ENCODE measurements at places on chromosomes 12 and 14.
A peak's percentile ranks its signal among the peaks of the same experiment; 100 is the strongest.

GRCh38 chr12:57836442-57837375 is 9.8 kb downstream of the CTDSP2 start:
- DNase-seq: no peak

- peak; percentile 82 for DNase-seq
Observed at GRCh38 chr14:35814371-35815005, 5.4 kb upstream of the RALGAPA1 start.

GRCh38 chr12:130281153-130281799 is 56.4 kb upstream of the PIWIL1 start:
- DNase-seq: no peak

- no peak for DNase-seq
Observed at GRCh38 chr14:71856199-71856919, 75.9 kb upstream of the RGS6 start.

DNA sequence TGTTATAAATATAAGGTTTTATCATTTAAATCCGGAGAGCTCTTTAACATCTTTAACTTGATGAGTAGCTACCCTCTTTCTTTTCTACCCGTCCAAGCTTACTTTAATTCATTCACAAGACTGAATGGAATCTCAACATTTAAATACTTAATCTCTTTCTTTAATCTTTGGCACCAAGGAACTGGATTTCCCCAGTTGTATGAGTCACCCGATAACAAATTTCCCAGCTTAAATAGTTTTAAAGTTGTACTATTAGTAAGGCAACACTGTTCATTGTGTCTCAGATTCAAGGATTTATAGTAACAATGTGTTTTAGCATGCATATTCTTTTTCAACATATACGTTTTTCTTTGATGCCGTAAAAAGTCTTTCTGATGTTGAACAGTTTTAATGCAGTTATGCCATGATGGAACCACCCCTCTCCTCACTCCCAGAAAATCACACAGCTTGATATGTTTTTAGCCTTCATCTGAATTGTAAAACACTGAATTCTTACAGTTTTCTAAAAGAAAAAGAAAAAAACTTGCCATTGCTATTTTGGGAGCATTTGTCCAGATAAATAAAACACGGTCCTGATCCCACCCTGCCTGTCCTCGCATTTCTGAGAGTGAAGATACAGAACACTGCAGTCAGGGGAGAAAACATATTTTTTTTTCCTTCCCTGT is 16.0 kb upstream of the LRP6 start:
- DNase-seq: no peak

DNA sequence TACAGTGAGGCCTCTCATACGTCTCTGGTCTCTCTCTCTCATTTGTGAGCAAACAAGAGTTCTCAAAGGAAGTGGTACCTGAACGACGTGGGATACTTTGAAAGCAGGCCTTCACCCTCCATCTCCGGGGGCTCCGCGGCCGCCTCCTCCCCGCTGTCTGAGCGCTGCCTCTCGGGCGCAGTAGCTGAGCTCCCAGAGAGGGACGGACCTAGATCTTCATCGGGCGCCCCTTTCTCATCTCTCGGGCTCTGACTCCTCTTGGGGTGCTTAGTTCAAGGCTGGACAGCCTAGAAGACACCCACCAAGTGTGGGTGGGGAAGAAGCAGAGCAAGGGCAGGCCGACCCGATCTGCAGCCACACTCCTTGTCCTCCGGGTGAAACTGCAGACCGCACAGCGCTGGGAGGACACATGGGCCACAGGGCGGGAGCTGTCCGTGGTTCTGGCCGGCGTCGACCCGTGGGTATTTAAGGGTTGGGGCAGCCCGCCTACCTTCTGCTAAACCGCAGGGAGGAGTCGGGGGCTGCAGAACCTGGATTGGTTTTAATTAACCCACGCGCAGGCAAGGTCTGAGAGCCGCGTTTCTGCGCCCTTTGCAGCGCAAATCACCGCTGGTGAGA is 92.7 kb downstream of the PAH start:
- DNase-seq: peak; percentile 31

DNA sequence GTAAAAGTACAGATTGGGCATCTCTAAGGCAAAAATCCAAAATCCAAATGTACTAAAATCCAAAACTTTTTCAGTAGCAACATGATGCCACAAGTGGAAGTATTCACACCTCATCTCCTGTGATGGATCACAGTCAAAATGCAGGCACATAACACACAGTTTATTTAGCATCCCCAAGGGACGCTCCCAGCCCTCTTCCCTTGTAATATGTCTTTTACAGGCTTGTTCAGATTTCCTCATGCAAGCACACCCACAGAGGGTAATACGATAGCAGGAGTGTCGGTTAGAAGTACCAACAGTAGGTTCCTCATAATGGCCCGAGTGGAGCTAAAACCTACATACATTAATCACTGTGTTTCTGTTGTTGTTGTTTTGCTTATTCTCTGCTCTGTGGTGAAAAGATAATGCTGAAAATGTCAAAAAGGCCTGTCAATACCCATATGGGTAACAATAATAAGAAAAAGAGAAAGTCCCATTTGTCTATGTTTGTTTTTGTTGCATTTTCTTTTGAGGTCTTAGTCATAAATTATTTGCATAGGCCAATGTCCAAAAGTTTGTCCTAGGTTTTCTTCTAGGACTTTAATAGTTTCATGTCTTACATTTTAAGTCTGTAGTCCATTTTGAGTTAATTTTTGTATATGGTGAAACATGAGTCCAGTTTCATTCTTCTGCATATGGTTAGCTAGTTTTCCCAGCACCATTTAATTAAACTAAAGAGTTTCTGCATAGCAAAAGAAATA is 133.1 kb downstream of the LRIG3 start:
- DNase-seq: no peak

DNA sequence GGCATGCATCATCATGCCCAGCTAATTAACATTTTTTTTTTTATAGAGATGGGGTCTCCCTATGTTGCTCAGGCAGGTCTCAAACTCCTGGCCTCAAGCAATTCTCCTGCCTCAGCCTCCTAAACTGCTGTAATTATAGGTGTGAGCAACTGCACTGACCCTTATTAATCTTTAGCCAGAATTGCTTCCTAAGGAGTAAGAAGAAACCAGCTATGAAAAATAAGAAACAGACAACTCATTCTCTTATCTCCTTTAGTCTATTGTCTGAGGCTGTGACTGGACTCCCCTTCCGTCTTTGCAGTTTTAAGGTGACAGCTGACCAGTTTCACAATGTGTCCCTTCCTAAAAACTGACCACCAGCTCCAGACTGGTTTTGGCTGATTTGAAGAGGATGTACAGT is 52.4 kb downstream of the EMP1 start:
- DNase-seq: no peak

DNA sequence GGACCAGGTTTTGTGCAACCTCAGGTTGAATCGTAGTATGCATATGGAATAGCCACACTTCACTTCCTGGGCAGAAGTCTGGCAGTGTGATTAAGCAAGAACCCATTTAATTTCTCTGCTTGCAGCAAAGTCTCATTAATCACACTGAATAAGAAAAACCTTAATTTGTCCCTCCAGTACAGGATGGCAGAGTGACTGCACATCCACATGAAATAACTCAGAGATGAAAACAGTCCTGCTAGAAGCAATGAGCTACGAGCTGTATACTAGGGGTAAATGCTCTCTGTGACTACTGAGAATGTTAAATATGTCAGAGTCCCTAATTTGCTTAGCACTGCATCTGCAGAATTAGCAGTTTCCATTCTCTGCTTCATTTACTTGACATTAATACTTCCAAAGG is 88.9 kb downstream of the ACSS3 start:
- no peak for DNase-seq

DNA sequence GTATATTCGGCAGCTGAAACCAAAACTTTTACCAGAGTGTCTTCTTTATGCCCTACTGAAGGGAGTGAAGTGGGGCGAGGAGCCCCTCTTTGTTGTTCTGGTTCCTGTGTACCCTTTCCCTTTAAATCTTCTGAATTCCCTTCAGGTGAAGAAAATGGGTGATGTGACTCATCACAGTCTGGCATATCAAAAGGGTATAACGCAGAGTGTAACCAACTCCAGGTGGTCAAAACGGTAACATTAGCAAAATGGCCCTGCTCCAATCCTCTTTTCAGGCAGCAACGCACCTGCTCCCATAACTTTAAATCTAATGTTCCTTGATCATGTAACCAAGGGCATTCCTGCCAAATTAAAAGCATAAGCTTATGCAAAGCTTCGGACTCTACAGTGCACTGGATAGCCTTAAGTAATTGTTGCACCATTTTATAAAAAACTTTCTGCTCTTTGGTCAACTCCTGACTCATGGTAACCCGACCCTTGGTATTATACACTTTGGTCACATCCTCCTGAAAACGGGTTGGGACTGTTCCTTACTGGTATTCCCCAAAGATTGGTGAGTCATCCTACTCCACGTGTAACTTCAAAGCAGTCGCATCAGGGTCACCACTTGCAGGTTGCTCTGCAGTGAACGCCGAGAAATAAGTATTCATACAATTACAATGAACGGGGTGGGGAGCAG is 83.1 kb downstream of the KCNMB4 start:
- DNase-seq: peak; percentile 70

DNA sequence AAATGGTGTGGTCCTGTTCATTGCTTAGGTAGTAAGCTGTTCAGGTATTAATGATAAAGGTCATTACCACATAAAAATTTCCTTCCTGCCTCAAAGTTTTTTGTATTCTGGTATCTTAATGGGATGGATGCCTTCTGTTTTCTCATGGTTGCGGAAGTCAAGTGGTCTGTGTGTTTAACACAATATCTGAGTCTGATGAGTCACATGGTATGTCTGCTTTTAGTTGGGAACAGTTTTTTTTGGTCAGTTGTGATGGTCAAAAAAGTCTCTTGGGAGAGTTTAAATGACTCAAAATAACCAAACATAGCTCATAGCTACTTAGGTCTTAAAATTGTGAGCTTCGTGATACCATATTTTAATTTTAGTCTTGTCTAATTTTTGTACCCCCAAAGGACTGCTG is 40.7 kb downstream of the STK38L start:
- DNase-seq: no peak

GRCh38 chr12:81461163-81461562 is 298.0 kb downstream of the PPFIA2 start:
- DNase-seq: no peak
